Left kidney (tissue), 8 donors: ENCODE measurements at places on chromosomes 4 and X.

DNA sequence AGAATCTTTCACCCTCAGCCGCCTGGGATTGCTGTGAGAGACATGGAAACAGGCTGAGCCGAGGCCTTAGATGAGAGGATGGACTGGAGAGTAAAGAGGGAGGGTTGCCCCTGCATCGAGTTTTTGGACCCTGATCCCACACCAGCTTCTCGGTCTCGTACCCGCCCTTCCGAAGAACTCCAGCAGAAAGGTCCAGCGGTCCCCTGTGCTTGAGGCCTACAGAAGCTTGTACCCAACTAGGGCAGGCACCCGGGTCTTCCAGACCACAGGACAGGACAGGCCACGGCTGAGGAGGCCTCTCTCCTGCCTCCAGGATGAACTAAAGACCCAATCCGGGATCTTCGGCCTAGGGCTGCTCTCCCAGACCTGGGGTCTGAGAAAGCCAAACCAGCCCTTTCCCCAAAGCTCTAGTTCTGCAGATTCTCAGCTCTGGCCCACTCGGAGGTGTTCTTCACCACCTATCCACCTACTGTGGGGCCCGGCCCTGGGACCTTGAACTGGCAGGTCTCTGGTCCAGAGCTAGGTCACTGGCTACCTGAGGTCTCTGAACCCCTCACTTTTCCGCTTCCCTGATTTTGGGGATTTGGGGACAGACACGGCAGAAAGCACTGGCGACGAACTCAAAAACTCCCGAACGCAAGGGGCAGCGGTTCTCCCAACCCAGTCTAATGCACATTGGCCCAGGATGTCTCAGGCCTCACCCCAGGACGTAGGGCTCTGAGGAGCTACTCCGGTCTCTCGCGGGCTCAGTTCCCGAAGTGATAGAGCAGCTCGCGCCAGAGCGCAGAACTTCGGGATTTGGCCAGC is 1.1 kb downstream of the NKX3-2 start:
- no peak for DNase-seq

GRCh38 chr4:62302710-62303109 is 1102.6 kb downstream of the ADGRL3 start:
- no peak for DNase-seq

- no peak for DNase-seq
Observed at GRCh38 chr4:147360301-147360700, 120.6 kb upstream of the EDNRA start.

- DNase-seq, result no peak
Observed at GRCh38 chrX:43679778-43680177, 23.7 kb downstream of the MAOA start.

GRCh38 chr4:39699687-39700409 is 1.9 kb downstream of the UBE2K start:
- no peak for DNase-seq

DNA sequence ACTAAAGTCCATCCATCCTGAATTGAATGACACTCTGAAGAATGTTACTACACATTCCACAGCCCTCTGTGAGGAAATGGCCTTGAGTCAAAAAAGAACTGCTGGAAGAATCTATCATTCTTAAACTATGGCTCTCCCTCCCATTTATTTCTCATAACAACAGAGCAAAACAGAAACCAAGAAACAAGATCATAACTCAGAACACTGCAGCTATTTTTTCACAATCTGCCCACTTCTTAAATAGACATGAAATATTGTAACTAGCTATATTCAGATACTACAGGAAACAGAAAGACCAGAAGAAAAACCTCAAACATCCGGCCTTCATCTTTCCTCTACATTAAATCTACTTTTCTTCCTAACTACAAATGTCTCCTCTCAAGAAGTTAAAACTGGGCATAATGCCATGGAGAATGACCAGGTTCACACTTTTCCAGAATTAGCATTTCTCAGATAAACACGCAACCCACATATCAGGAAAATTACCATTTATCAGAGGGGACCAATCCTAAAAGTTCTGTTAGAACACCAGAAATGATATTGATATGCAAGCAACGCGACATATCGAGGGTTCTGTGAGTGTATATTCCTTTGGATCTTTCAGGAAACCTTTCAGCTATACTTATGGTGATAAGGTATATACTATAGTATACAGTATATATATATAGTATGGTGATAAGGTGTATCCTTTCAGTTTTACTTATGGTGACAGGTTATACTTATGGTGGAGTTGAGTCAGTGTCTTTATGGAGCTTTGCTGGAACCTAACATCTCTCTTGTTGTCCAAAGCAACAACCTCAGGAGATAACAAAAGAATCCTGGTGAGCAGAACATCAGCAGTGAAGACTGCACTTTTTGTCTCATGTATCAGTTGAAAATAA is 60.4 kb upstream of the IRF2 start:
- peak; percentile 31 for DNase-seq

- no peak for DNase-seq
Observed at GRCh38 chr4:167428156-167428555, 193.9 kb upstream of the SPOCK3 start.

GRCh38 chr4:62531731-62532130 is 1331.6 kb downstream of the ADGRL3 start:
- DNase-seq, result no peak

- no peak for DNase-seq
Observed at GRCh38 chrX:153769865-153770600, 6.0 kb downstream of the PLXNB3 start.

GRCh38 chrX:41722816-41723618 is 964 bp upstream of the GPR82 start:
- DNase-seq, result no peak

DNA sequence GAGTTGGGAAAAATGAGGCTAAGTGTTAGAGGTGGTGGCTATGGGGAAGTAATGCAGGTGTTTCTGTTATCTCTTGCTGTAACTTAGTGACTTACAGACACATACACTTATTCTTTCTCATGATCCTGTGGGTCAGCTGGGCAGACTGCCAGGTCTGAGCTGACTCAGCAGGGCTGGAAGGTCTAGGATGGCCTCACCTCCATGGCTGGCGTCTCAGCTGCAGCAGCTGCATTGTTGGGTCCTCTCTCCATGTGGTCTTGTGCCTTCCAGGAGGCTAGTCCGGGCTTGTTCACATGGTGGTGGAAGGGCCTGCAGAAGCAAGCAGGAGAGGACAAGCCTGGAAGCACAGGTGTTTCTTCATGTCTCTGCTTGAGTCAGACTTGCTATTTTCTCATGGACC is 172.7 kb downstream of the NHS start:
- DNase-seq, result no peak

DNA sequence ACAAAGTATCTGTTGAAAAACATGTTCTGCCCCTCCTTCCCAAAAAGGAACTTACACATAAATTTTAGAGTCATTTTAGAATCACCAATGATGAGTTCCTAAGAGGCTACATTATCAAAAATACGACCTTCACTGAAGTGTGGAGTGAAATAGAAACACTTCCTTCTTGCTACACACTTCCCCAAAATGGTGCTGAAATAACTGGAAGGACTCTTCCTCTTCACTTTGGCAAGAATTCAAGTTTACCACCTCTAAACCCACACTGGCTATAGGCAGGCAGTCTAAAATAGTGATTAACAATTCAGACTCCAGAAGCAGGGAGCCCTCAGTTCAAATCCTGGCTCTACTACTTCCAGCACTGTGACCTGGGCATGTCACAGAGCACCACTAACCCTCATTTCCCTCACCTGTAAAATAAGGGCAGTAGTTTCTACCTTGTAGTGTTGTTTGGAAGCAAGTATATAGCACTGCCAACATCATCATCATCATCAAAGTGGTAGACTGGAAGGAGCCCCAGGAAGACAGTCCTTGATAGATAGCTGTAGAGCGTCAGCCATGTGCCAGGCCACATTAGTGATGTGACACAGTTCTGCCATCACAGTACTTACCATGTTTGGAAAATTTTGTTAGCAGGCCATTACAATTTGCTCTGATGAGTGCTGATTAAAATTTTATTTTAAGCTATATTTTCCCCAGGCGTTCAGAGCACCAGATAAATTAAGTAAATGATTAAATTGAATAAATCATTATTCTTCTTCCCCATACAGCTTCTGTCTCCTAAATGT is 103.3 kb downstream of the PARM1 start:
- no peak for DNase-seq

- DNase-seq, result no peak
Observed at GRCh38 chr4:24514808-24515207, 69.5 kb downstream of the DHX15 start.

DNA sequence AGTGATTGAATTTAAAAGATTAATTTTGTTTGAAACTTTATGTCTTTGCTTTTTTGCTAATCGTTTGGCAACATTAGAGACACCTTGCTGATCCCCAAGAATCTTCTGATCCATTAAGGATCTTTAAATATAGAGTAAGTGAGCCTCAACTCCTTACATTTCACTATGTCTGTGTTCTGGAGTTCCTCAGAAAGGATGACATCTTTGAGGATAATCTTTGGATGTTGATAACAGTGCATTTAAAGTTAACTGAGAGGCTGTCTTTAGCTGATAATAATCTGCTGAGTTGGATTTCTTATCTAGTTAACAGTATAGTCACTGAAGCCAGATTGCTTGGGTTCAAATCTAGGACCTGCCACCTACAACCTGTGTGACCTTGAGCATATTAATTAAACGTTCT is 221.6 kb upstream of the EMCN start:
- no peak for DNase-seq

DNA sequence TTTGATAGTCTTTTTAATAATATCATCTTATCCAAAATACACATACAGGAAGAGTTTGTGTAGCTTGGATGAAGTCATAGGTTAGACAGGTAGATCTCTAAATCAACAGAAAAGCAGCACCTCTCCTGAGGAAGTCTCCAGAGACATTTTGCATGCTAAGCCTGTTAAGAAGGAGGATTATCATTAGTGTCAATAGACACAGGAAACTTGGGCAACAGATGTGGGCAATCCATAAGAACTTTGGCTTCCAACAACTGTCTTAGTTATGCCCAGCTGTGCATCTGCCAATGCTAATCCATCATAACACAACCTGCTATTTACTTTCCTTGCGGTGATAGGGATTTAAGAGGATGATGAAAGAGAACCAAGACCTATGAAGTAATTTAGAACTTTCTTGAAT is 1052.6 kb downstream of the RPA4 start:
- DNase-seq, result no peak

GRCh38 chr4:145186729-145187128 is 6.3 kb upstream of the OTUD4 start:
- DNase-seq, result no peak

- no peak for DNase-seq
Observed at GRCh38 chrX:153935326-153935851, 552 bp upstream of the NAA10 start.

GRCh38 chr4:4574792-4575191 is 32.9 kb upstream of the STX18 start:
- DNase-seq, result peak; percentile 67

DNA sequence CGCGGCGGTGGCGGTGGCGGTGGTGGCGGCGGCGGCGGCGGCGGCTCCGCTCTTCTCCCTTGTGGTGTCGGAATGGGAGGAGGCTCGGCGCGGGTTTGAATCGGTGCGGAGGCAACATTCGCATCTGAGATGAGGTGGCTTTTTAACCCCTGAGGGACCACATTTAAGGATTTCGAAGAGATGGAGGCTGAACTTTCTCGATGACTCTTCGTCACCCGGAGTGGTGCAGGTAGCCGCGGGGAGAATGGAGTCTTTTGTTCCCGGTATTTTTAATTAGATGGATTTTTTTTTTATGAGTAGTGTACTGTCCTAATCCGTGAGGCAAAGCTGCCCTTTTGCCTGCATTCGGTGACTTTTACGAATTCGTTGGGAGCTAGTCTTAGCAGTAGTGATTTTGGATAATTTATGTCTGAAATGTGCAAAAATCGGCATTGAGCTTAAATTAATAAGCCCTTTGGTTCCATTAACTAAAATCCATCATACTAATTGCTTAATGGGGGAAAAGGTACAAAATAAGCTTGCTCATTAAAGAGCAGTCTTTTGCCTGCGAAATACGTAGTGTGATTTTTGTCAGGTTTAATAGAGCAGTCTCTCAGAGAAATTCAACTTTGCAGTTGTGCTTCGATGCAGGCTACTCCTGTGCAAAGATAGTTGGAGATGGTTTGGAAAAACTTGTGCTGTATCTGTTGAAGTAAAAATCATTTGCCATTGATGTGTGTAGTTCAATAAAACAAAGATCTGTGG is 206.2 kb downstream of the TENM3 start:
- peak; percentile 47 for DNase-seq

GRCh38 chr4:108560616-108561015 is 59.8 kb upstream of the RPL34 start:
- DNase-seq, result peak; percentile 55

- DNase-seq, result no peak
Observed at GRCh38 chrX:20514358-20514757, 247.6 kb upstream of the RPS6KA3 start.

DNA sequence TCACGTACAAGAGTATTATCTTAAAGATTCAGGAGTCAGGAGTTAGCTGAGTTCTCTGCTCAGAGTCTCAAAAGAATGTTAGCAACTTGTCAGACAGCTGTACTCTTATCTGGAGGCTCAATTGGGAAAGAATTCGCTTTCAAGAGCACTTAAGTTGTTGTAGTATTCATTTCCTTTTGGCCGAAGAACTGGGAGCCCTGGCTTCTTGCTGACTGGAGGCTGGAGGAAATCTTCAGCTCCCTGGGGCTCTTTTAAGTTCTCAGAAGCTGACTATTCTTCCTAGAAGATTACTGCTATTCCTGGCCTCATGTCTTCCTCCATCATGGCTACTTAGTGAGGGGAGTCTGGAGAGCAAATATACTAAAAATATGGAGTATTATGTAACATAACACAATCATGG is 587.2 kb downstream of the EPHA5 start:
- DNase-seq, result no peak

DNA sequence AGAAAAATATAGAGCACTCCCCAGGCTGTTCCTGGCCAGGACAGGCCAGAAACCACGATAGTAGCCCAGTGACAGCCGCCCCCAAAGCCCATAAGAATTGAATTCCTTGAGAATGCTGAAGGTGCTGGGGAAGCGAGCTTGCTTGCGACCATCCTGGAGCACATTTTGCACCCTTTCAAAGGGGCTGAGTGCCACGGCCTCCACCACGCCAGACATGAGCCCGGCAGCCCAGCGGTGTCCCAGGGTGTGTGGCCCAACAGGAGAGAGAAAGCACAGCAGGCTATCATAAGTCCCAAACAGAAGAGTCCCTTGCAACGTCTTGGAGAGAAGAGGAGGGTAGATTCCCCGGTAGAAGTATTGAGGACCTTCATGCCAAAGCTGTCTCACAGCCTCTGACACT is 7.6 kb upstream of the ZCCHC18 start:
- DNase-seq, result no peak

- no peak for DNase-seq
Observed at GRCh38 chr4:52099860-52100461, 48.9 kb downstream of the SPATA18 start.

GRCh38 chr4:18103876-18104605 is 82.5 kb upstream of the LCORL start:
- DNase-seq, result no peak
